ENCODE measurements at places on chromosomes 4 and X.

- peak; percentile 3 for DNase-seq
Measured at GRCh38 chr4:4574792-4575191, 32.9 kb upstream of the STX18 start.

DNA sequence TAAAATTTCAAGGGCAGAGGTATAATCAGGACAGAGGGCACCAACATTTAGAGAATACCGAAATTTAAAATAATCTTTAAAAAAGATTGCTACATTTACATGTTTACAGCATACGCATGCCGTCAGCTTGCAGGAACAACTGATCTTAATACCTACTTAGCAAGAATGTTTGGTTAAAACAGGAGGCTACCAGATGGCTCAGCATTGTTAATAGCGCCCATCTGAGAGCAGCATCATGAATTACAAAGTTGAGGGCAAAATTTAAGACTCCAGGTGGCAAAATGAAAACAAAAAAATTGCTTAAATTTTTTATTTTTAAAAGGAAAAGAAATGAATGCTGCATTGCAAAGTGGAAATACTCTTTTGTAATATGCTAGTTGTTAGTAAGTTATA is 241.3 kb downstream of the C4orf33 start:
- no peak for DNase-seq

DNA sequence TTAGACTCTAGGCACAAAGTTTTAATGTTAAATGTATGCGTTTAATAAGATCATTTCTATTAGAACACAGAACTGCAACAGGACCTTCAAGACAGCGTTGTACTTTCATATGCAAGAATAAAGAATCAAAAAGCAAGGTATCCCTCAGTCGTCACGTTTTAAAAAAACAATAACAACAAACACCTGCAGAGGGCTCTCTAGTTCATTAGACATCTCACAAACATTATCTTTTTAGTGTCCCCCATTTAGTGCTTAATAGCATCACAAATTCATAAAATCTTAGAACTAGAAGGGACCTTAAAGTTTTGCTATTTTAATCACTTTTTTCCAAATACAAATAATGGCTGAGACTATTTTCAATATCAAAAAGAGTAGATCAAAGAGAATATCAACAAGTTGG is 236.6 kb downstream of the DCHS2 start:
- DNase-seq: no peak

- DNase-seq: no peak
Measured at GRCh38 chr4:86141161-86141560, 218.7 kb downstream of the MAPK10 start.

DNA sequence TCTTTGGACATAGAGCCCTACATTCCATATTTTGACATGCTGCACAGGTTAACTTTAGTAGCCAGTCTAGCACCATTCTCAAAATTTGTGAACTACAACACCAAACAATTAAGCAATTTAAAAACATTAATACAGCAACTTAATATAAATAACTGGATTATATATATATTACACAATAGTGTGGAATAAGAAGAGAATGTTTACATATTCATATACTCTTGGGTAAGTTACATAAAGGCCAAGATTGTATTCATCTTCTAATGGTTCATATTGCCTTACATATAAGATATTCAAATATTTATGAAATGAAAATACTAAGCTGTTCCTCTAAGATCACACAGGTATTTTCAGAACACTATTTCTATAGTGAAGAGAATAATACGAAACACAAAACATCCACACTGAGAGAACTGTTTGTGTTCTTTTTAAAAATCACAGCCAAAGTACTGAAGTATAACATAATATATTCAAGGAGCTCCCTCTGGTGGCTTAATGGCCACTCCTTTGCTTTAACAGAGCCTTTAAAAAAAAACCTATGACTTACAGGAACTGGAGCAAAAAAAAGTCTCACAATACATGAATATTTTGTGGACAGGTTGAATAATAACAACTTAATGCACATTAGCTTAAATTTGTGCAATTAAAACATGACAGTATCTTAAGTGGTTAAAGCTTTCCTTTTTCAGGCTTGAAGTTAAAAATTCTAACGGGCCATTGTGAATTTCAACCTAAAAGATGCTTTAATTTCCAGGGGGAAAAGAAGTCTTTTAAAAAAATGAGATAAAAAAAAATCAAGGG is 46.2 kb downstream of the NEK1 start:
- no peak for DNase-seq

DNA sequence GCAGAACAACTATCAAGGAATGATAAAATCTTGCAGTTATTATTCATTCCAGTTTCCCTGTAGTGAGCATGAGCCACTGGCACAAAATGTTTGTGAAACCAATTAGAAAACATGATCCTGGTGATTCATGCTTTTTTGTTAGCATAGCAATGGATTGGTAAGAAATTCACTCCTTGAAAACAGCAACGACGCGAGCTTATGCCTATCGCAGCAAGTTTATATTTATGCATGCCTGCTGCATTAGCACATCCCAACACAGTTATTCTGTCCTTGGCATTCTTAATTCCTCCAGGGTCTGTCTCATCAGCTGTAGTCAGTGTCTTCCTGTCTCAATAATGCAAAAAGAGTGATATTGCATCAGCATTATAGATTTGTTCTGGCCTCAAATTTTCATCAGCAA is 975.9 kb downstream of the STIM2 start:
- no peak for DNase-seq

GRCh38 chr4:4333265-4333706 is 43.2 kb downstream of the ZBTB49 start:
- no peak for DNase-seq

DNA sequence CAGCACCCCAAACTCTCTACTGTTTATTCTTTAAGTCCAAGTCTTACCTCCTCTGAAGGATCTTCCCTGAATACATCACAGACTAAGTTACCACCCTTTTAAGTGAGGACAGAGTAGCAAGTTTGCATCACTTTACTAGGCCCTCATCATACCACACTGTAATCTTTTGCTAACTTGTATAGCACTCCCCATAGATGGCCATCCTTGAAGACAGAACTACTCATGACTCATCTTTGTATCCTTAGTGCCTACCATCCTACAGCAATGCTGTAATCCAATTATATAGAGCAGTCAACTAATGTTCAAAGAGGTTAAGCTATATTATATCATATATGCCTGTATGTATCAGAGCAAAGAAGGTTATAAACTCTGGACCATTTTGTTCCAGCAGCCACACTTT is 101.4 kb downstream of the ADAMTS3 start:
- DNase-seq: no peak

DNA sequence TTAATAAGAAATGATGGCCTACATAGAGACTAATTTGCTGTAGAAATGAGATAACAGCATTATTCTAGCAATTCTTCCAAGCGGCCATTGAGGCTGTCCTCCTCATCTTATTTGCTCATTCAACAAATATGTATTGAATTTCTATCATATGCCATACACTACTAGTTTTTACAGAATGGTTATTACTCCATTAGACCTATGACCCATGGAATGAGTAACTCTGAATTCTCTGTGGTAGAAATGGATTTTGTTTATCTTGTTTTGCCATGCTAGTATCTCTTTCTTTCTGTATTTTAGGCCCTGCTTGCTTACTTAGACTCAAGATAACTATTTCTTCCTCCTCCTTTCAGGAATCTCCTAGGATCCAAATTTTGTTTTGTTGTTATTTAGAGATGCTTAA is 103.5 kb downstream of the RPA4 start:
- DNase-seq: no peak

GRCh38 chr4:170395773-170396172 is 306.0 kb upstream of the AADAT start:
- no peak for DNase-seq

DNA sequence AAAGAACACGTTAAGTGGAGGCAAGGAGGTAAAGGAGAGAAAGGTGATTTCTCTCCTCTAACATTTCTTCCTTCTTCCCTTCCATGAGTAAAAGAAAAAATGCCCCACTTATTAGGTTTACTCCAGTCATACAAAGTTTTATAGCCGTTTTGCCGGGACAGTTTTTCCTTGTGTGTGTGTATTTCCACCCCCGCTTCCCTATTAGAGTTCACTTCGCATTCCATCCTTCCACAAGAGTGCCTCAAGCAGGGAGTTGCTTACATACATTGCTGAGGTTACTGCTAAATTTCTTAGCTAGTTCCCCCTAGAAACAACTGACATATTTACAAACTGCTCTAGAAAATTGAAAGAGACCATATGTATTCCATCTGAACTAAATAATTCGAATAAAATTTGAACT is 45.2 kb upstream of the BMP15 start:
- DNase-seq: no peak

GRCh38 chrX:154486052-154486395 is 391 bp downstream of the UBL4A start:
- DNase-seq: no peak

GRCh38 chr4:99722725-99723124 is 65.1 kb upstream of the C4orf54 start:
- no peak for DNase-seq

- no peak for DNase-seq
Measured at GRCh38 chr4:40710484-40711254, 39.1 kb upstream of the NSUN7 start.

DNA sequence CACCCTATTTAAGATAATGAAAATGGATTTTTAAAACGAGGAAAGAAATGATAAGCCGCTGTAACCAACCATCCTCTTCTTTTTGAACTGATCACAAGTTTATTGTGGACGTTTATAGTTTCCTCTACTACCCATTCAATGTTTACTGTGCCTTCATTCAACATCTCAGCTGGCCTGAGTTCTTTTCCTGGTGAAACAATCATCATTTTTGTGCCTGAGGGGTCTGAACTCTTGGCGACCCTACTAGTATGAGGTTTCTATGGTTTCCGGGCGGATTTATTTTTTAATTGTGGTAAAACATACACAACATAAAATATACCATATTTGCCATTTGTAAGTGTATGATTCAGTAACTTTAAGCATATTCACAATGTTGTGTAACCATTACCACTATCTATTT is 100.7 kb downstream of the SPRY1 start:
- no peak for DNase-seq

GRCh38 chr4:140222171-140222570 is 68.2 kb upstream of the MAML3 start:
- DNase-seq: no peak

All from activated CD8-positive, alpha-beta memory T cell treated with anti-CD3 and anti-CD28 coated beads for 1 hour (primary cell).